K562 (cell line): ENCODE measurements at places on chromosomes 12 and 14. TPM values are rescaled to one million over a fixed set of nuclear protein-coding genes. Genes with fewer than 3 reads are reported as not detected.

GRCh38 chr12:79673354-79673753 lies 17.4 kb downstream of the PAWR start:
- no peak for DNase-seq
- H3K36me3 ChIP-seq: no peaks in the 10 kb centered on the region
- H3K4me3 ChIP-seq: no peak overlapping the region
- H3K4me1 ChIP-seq: no peaks in the 10 kb centered on the region
- H3K27me3 ChIP-seq: no peaks in the 10 kb centered on the region
- H3K27ac ChIP-seq: no peak overlapping the region

DNA sequence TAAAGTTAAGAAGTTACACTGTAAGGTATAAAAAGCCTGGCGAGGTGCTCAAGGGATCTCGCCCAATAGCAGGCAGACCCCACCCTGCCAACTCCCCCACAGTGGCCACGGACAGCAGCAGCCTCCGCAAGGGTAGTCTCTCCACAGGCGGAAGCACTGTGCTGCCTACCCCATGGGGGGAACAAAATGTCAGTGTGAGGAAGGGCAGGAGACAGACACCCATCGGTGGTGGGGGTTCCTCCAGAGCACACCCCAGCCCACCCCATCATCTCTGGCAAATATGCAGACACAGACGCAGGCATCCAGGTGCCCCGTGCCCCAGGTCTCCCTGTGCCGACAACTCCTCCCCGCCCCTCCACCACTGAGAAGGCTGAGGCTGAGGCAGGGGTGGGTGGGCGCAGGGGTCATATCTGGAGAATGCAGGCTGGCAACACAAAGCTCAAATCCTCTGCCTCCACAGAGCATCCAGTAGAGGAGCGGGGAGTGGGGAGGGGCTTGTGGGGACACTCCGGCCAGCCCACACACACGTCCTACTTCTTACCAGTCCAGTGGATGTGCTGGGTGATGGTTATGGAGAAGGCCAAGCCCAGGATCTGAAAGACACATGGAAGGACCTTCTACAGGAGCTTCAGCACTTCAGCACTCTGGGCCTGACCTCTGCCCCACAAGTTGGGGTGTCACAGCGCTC lies 68.3 kb upstream of the DDX11 start:
- peaks cover 8% of the 10 kb centered on the region; the same call in 2 of the 3 replicates for H3K27me3 ChIP-seq
- H3K4me3 ChIP-seq: no peak overlapping the region
- no peak for DNase-seq
- no peaks in the 10 kb centered on the region for H3K4me1 ChIP-seq
- H3K27ac ChIP-seq: no peak overlapping the region

DNA sequence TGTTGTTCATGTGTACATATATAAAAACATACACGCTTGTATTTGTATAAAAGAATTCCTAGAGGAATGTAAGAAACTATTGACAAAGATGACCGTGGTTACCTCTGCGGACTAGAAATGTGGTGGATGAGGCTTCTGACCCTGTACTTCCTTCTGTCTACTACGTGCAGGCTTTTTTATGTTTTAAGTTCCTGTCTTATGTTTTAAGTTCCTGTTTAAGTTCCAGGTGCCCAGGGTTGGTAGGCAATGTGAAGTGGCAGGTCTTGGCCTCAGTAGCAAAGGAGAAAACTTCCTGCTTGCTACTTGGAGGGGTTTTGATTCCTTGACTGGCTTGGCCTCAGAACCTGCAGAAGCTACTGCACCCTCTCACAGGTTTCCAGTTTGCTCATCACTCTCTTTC lies 11.6 kb downstream of the POMT2 start:
- DNase-seq: no peak
- no peaks in the 10 kb centered on the region for H3K27me3 ChIP-seq
- H3K27ac ChIP-seq: no peak overlapping the region
- H3K4me1 ChIP-seq: no peaks in the 10 kb centered on the region

GRCh38 chr12:67161322-67161918 lies 107.7 kb upstream of the CAND1 start:
- no peaks in the 10 kb centered on the region for H3K36me3 ChIP-seq
- H3K4me3 ChIP-seq: no peak overlapping the region
- peak; percentile 18 for DNase-seq
- H3K27ac ChIP-seq: no peak overlapping the region
- no peaks in the 10 kb centered on the region for H3K4me1 ChIP-seq

- no peaks in the 10 kb centered on the region for H3K27me3 ChIP-seq
- no peak overlapping the region for H3K27ac ChIP-seq
- no peaks in the 10 kb centered on the region for H3K4me1 ChIP-seq
- no peak overlapping the region for H3K4me3 ChIP-seq
Measured at GRCh38 chr12:30617346-30618016, 78.2 kb downstream of the IPO8 start.

FOXN3 gene
- 1.3 and 1.7 TPM in 2 replicates for total RNA-seq

NTN4 gene
- 0.13 TPM in 1 of 2 replicates, not detected in the other for total RNA-seq
